Umbilical cord (tissue), 2 donors: ENCODE measurements at places on chromosomes 12 and 14.

- no peak for DNase-seq
These were observed 12.0 kb downstream of the COA8 start for GRCh38 chr14:103574707-103575285.

- DNase-seq: no peak
These were observed 3.5 kb downstream of the SLC7A7 start for GRCh38 chr14:22811722-22812121.

DNA sequence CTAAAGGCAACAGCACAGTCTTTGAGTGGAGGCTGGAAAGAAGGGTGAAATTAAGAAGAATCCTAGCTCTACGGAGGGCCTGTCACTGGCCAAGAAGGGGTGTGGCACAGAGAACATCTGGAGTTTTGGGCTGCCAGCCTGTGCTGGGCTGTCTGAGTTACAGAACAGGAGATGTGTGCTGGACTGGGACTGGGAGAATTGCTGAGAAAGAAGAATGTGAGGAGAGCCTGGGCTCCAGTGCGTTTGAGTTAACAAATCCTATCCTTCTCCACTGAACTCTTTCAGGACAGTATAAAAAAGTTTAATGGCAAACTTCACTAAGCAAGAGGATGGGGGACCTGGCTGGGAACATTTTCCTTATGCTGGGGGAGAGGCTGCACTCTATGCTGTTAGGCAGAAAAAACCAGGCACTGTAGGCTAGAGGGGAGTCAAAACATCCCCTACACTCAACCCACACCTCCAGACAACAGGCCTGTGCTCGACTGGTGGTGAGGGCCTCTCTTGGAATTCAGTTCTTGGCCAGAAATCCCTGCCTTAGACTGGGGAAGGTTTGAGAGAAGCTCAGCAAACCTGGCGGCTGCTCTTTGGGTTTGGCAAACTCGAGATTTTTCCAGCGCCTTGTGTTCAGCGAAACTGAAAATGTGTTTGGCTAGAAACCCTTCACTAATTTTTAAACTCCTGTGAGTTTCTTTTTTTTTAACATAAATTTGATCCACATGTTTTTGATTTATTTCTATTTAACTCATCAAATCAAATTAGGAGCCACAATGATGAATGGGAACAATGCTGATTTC lies 217.3 kb downstream of the MON2 start:
- DNase-seq: peak; percentile 73

- peak; percentile 48 for DNase-seq
These were observed 21.1 kb upstream of the AKAP6 start for GRCh38 chr14:32307881-32308582.

DNA sequence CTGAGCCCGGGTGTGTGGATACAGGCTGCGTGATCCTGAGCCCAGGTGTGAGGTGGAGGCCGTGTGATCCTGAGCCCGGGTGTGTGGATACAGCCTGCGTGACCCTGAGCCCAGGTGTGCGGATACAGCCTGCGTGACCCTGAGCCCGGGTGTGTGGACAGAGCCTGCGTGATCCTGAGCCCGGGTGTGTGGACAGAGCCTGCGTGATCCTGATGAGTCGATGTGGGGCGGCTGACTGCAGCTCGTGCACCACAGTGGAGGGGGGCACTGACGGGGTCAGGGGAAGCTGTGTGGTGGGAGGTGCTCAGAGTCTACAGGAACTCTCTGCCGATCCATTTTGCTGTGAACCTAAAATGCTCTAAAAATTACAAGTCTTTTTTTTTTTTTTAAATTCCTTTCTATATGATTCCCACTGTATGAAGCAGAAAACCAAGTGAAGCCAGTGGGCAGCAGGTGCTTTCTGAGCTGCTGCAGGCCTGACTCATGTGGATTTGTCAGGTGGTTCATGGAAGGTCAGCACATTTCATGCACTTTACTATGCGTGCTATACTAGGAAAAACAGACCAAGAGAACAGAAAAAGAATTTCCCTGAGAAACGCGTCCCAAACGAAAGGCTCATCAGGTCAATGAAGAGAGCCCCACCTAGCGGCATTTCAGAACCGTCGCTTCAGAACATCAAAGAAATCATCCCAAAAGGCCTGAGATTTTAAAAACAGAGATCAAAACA lies 19.3 kb downstream of the BRF1 start:
- DNase-seq: peak; percentile 81

- peak; percentile 45 for DNase-seq
These were observed 32.6 kb downstream of the PAPLN start for GRCh38 chr14:73269729-73270531.
